ENCODE measurements at places on chromosomes 4 and X.

DNA sequence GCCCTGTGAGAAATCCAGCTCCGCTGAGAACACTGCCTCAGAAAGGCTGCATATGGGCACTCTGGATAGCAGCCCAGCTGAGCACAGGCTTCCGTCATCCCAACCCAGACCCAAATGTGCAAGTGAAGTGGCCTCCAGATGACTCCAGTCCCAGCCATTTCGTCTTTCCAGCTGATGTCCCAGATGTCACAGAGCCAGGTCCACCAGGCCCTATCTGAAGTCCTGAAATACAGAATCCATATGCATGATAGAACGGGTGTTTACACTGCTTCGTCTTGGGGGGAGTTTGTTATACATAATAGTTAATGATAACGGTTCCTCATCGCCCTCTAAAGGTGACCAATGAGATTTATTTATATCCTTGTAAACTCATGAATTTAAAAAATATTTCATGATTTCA lies 72.6 kb upstream of the TRIM2 start:
- DNase-seq: no peak

DNA sequence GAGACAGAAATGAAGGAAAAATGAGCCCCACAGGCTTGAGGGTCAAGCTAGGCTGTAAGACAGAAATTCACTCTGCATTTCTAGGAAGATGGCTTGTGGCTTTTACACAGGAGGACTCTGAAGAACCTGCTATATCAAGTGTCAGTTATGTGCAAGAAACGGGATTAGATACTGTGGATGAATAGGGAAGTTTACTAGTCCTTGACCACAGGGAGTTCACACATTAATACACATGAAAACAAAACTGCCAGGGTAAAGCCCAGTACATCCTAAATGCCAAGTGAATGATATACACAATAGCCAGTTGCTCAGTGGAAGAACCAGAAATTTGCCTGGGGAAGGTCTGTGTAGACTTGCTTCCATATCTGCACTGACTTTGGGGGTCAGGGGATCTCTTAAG lies 53.5 kb downstream of the TMEM131L start:
- DNase-seq: no peak

GRCh38 chr4:68445111-68445510 lies 2.2 kb upstream of the TMPRSS11E start:
- no peak for DNase-seq

- DNase-seq: no peak
Measured at GRCh38 chrX:111041018-111041462, 55.0 kb upstream of the PAK3 start.

DNA sequence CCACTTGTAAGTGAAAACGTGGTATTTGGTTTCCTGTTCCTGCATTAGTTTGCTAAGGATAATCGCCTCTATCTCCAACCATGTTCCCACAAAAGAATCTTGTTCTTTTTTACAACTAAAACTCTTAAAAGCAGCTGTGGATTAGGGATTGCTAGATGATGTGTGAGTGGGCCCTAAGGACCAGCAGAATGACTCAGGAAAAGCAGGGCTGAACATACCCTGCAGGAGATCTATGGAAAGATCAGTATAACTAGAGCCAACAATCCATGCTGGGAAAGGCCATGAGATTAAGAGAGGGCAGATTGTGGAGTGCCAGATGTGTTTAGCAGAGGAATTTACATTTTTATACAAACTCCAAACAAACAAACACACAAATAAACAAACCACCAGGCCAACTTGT lies 128.4 kb upstream of the TMEM164 start:
- no peak for DNase-seq

DNA sequence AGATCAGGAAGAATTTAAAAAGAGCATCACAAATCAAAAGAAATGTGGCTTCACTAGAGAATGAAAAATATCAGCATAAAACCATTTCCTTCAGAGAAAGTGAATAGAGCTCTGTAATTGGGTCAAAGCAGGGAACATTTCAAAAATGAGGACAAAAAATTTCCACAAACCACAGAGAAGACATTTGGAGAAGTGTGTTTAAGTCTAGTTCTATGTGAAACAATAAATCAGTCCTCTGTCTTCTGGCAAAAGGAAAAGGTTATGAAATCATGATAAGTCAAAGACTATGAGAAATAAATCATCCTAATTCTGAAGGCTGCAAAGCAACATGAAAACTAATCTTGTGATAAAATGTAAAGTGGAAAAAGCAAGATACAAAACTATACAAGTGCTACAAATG lies 27.9 kb downstream of the SMPX start:
- no peak for DNase-seq

DNA sequence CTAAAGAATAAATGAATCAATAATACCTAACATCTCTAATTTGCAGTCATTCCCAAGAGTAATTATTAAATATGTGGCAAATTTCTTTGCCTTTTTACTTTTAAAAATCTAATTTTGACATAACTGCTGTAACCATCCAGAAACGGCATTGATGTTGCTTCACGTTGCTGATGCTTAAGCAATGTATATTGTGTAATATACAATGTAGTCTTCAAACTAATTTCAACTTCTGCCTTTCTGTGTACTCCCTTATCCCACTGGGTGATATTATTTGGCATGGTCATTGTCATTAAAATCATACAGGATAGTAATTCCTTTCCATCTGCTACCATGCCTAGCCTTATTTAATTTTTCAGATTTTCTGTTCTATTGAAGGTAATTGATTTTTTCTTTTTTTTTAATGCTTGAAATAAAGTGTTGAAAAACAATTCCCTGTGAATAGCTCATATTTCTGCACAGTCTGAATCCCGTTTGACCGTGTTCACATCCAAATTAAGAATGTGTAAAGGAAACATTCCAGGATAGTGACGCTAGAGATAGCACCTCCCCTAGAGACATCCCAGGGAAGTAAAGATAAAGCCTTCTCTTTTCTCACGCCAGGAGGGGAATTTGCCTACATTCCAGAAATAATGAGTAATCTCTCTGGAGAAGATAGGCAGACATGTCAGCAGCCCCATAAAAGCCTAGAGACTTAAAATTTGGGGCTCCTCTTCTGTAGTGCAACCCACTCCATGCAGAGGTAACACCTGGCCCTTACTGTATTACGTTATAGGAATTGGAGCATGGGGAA lies 8.6 kb downstream of the FAM200B start:
- no peak for DNase-seq

DNA sequence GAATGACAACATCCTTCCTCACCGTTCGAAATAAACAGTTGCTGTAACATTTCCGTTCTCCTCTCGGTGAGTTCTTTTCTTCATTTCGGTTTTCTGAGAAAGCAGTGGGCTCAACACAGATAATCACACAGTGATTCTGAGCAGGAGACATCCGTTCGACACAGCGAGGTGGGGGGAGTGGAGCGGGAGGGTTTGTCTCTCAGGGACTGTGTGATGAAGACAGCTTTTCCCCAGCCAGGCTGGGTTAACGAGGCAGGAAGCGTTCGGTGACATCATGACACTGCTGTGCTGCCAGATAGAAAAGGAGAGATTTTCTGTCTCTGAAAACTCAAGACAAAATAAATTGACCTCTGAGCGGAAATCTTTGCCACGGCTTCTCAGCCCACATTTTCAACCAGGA lies 119.3 kb downstream of the CRLF2 start:
- DNase-seq: peak; percentile 3

DNA sequence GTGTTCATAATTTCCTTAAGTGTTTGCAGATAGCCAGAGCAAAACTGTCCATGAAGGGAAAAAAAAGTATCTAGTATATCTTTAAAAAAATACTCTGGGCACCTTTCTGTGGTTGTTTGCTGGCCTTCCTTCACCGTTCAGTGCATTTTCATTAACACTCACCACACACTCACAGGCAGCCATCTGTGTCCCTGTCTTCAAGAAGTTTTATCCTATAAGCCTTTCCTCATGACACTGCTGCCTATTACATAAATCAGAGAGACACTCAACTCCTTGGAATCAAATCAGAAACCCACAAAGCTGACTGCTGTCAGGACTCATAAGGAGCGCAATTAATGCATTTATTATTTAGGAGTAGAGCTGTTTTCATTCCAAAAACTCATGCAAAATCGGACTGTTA lies 1720.2 kb downstream of the PCDH7 start:
- DNase-seq: no peak

DNA sequence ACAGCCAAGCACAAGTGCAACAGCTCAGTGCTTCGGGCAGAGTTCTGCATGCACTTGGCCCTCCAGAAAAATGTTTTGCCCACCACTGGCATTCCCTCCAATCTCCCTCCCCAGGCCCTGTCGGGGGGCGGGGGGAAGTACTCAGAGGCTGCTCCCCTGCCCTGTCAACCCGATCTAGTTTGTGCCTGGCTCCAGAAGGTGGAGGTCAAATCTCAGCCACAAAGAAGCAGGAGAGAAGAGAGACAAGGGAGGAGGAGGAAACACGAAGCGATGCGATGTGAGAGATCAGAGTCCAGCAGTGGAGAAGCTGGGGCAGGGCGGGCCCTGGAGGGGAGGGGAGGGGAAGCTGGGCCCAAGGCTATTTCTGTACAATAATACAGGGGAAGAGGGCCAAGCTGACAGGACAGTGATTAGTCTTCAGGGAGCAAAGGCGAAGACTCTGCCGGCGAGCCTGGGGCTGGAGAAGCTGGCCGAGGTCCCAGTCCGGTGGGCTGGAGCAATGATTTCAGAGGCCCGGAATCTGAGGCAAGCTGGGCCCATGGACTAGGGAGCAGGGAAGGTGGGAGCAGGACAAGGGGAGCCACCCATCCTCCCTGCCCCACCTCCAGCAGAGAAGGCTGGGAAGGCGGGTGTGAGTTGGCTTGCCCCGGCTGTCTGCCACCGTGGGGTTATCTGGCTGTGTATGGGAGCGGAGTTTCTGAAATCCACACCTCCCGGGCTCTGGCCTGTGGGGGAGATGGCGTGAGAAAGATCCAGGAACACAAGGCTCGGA lies 167.1 kb downstream of the EFNB1 start:
- DNase-seq: no peak

DNA sequence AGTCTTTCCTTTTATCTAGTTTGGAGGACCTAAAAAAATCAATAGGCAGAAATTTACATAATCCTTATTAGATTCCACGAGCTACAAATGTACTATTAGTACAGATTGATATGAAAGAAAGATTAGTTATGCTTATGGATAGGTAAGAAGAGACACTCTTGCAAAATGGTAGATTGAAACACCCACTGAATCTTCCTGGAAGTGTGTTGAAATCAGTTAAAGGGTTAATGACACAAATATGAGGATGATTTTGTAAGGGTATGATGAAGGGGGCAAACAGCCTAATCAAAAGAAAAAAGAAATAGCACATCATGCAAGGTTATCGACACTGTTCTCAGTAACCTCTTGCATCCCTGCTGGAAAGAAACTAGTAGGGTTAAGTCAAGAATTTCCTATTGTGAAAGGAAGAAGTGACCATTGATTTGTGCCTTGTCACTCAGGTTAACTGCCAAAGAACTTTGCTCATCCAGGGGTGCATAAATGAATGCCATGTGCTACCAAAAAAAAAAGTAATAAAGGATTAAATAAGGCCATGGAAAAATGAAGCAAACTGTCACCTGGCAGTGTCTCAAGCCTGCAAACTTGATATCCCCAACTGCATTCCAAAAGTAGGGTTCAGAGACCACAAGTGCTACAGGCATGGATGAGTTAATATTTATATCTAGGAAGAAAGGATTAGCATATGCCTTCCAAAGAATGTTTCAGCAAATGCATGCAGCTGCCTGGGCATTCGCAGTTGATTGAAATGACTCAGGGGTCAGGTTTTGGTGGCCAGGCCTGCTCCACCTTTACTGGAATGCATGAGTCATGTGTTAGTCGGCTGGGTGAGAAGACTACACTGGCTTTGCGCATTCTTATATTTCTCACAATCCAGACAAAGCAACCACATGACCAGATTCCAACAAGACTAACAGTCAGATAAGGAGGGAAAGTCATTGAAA lies 78.3 kb upstream of the ATXN3L start:
- no peak for DNase-seq

DNA sequence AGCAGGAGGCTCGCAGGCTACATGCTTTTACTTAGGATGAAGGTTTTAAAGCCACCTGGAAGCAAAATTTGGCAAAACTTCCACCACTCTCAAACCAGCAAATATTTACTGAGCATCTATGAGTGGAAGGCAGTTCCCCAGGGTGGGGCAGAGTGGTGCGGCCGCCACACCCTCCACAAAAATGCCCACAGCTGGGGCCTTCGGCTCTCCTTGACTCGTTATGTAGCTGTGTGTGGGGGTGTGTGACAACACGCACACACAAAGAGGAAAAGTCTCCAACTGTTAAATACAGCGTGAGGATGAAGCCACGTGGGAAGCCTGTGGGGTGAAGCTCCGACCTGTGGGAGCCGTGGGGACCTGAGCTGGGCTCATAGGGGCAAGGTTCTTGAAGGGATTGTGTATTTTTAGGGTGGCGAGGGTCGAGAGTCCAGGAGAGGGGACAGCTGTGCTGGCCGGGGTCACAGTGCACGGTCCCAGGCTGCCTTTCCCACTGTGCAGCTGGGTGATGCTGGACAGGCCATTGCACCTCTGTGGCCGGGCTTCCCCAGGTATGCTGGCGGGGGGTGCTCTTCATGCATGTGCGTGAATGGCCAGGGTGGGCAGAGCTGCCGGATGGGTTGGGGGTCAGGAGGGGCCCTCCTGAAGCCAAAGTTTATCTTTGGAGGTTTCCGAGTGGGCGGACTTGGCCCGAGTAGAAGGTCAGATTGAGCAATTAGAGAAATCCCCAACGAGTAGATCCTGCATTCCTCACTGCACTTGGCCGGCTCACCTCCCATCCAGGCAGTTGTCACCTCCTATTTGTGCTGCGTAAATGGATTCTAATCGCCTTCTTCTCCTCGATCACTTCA lies 25.4 kb downstream of the SORCS2 start:
- DNase-seq: no peak

GRCh38 chrX:4315891-4316290 lies 602.4 kb upstream of the PRKX start:
- DNase-seq: no peak

DNA sequence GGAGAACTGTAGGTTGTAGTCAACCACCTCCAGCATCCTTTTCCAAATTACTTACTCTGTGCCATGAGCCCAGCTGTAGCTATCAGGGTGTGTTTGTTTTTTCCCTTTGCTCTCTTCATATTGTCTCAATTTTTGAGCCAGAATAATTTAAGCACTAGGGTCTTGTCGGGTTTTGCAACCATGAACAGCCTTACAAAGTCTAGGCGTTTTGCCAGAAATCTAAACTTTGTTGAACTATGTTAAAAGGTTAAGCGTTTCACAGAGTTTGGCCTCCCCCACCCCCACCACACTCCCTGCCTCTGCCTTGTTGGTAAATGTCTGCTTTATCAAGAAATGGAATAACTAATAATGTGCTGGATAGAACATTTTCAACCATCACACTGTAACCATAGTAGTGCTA lies 190.6 kb upstream of the TTC29 start:
- no peak for DNase-seq

GRCh38 chr4:128294464-128294863 lies 6.9 kb upstream of the PGRMC2 start:
- DNase-seq: no peak

GRCh38 chr4:36274158-36274557 lies 7.3 kb upstream of the DTHD1 start:
- no peak for DNase-seq
